ENCODE measurements at places on chromosomes 5 and 9.

DNA sequence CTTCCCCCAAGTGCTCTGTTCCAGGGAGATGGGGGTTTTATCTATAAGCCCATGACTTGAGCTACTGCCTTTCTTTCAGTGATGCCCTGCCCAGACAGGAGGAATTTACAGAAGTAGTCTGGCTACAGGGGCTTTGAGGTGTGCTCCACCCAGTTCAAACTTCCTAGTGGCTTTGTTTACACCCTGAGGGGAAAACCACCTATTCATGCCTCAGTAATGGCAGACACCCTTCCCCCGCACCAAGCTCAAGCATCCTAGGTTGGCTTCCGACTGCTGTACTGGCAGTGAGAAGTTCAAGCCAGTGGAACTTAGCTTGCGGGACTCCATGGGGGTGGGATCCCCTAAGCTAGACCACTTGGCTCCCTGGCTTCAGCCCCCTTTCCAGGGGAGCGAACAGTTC lies 154.6 kb downstream of the IZUMO3 start:
- no peak for DNase-seq

DNA sequence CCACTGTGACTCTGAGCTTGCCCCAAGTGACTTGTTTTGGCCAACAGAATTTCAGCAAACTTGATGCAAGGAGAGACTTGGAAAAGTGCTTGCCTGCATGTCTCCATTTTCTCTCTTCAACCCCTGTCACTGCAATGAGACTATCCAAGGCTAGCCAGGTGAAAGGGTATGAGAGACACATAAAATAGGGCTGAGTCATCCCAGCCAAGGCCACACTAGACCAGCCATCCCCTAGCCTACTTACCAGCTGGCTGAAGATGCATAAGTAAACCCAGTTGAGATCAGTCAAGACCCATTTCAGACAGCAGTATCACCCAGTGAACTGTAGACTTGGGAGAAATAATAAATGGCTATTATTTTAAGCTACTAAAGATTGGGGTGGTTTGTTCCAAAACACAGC lies 52.9 kb upstream of the VLDLR start:
- no peak for DNase-seq

GRCh38 chr5:2783223-2783622 lies 31.7 kb upstream of the IRX2 start:
- DNase-seq, result no peak

DNA sequence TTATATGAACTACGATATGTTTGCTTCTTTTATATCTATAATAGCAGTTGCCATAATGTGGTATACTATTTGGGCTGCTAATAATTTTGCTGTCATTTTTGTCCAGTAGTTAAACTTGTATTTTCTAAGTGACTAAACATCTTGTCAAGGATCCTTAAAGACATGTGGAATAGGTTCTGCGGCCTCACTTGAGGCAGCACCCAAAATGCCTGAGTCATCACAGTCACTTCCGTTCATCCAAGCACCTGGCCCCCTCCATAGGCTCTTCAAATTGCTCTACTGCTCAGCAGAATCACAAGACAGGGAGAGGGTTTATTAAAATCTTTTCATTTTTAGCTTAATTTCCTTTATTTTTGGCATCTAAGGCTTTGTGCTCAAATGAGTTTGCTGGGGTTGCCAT lies 259.1 kb downstream of the AOPEP start:
- no peak for DNase-seq

GRCh38 chr9:94675008-94675881 lies 35.9 kb upstream of the FBP1 start:
- DNase-seq, result no peak

DNA sequence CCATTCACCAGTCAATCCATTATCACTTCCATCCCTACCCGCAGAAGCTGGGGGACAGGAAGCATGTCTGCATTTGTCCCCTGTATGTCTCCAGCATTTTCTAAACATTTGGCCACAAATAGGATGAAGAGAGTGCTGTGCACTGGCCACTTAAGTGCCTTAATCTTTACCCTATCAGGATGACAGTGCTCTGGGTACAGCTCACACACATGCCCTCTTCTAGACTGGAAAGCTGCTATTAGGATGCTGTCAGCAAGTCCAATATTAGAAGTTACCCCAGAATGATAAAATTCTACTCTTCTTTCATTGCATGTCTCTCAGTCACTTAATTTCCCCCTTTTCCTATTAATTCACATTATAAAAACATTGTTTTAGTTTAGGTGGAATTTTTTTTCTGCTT lies 168.4 kb downstream of the RASEF start:
- no peak for DNase-seq

DNA sequence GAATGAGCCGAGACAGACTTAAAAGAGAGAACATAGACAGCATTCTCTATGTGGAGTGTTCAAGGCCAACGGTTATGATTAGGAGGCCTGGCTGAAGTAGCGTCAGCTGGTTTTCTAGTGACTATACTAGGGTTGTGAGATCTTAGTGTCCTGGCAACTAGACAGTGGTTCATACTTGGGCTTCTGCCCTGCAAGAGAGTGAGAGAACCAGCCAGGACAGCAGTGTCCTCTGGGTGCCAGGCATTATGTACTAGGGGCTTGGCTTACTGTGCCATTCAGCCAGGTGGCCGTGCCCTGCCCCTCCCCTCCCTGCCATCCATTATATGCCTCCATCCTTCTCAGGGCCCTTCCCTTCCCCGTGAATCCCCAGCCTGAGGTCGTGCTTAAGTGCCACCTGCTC lies 56.8 kb downstream of the TRIO start:
- DNase-seq, result no peak

Measured in NCI-H2171 (cell line).